ENCODE measurements at places on chromosomes 1 and 21.

DNA sequence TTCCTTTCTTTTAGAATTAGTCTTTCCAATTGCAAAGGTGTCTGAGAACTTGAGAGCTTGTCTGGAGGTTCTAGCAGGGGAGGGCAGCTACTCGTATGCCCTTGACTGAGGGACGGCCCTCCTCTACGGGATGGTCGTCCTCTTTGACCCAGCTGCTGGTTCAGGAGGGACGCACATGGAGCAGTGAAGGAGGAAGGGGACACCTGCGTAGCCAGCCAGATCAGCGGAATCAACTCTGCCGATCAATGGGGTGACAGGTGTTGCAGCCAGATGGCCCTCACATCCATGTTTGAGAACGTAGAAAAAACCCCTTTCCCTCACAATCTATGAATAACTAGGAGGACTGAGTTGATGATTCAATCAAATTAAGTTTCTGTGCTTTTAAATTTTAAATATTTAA lies 15.7 kb upstream of the A3GALT2 start:
- no peak for DNase-seq

DNA sequence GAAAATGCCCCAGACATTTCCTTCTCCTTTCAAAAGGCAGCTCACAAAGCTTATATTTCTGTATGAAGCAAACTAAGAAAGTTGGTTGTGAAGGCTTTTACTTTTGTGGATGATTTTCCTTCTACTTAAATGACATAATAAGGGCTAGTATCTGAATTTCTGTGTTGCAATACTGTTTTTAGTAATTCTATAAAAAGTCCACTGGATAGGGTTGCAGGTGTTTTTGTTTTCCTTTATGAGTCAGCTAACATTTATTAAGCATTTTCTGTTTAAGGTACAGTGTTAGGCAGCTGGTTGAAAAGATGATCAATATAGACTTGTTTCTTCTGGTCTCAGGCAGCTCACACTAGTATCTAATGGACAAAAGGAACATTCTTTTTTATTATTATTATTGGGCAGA lies 722.2 kb downstream of the RWDD3 start:
- DNase-seq = no peak

DNA sequence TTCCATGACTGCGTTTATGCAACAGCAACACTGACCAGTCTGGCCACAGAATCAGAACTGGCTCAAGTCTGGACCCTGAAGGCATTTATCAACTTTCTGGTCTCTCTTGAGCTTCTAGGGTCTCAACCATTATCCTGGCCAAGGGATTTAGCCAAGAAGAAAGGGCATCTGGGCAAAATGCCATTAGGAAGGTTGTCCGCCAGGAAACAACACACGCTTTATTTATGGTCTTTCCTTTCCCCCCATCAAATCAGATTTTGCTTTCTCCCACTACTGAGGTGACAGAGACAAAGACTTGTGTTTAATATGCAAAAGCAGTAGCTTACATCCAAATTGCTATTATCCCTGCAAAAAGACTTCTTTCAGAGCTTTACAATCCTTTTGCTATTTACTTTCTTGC lies 81.6 kb upstream of the PPP2R5A start:
- DNase-seq = no peak

- no peak for DNase-seq
Measured at GRCh38 chr1:225644666-225645065, 8.3 kb downstream of the ENAH start.

DNA sequence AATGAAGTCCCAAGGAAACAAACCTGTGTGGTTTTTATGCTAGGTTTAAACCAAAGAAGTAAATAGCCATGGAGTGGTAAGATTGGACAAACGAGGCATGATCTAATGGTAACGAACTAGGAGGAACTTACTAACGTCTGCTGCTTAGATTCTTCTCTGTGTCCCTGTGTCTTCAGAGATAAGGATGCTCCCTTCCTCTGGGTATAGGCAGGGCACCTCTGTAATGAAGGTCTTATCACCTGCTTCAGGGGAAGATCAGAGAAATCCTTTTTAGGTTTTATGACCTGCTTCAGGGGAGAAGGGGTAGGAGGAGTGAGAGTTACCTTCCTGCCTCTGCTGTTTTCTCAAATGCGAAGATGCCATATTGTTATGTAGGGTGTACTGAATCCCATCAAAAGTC lies 214.9 kb upstream of the L1TD1 start:
- DNase-seq = no peak

- no peak for DNase-seq
Measured at GRCh38 chr1:19869929-19870328, 12.3 kb upstream of the OTUD3 start.

- DNase-seq = no peak
Measured at GRCh38 chr1:98903261-98903660, 101.4 kb downstream of the PLPPR5 start.

DNA sequence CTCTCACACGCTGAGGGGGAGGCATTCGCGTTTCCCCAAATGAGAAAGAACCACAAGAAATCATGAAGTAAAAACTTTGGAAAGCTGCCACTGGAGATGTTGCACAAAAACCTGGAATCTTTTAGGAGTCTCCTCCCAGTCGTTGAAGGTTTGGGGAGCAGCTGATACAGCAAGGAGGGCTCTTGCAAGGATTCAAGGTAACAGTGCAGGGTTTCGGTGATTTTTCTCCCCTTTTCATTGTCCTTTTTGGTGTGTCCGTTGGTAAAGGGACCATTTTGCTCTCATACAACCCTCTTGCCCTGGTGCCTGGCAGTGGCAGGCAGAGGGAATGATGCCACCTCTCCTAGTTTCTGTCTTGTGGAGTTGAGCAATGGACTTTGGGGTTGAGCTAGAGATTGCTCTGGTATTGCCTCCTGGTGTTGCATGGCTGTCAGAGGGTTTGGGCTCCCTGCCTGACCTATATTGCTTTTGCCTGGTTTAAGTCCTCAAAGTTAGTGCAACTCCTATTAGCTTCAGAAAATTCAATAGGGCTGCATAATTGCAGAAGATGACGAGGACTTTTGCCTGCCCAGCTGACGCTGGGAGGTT lies 872 bp downstream of the BRINP2 start:
- DNase-seq = no peak

DNA sequence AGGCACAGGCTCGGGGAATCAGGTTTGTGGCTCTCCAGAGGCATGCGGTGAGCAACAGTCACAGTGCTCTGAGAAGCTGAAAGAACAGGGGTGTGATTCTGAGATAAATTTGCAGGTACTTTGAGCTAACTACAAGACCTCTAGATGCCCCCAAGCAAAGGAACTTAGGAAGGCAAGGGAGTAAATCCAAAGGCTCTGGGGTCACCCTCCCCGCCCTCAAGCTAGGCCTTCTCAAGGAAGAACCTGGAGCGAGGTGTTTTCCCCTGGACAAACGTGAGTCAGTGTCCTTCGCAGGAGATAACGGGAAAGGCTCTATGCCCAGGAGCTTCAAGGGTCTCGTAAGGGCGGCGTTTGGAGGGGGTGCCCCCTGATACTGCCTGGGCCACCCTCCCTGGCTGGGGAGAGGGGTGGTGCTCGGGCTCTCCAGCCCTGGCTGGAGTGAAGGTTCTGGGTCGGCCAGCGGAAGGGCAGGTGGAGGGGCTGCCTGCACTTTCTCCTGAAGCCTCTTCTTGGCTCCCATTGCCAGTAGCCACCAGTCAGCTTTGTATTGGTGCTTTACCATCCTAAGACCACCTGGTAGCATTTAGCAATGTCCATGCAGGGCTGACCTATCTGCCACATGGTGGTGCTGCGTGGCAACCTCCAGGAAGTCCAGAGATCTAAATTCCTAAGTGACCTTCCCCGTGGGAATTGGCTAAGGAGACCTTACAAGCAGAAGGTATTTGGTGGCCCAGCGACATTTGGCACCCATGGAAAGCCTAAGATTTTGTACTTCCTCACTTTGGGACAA lies 44.0 kb downstream of the GPR161 start:
- DNase-seq = no peak

GRCh38 chr1:182126272-182126800 lies 64.8 kb upstream of the ZNF648 start:
- no peak for DNase-seq

Measured in activated T-helper 1 cell treated with anti-CD3 and anti-CD28 coated beads, Interleukin-12 subunit alpha, Interleukin-12 subunit beta, Interleukin-2, Interleukin-4 antibody, amounts not matched to agents 30 ng/mL and 10 ng/mL and 1 ng/mL, durations not matched to agents 14 hours and 24 hours and 36 hours (primary cell).